Stimulated activated CD4-positive, alpha-beta T cell treated with anti-CD3 and anti-CD28 coated beads, Interleukin-12 subunit alpha, Interleukin-12 subunit beta, amount 100 ng/mL, for 24 hours (primary cell): ENCODE measurements at places on chromosomes 5 and 9.

GRCh38 chr5:148864113-148864841 is 37.9 kb downstream of the ADRB2 start:
- no peak for DNase-seq

DNA sequence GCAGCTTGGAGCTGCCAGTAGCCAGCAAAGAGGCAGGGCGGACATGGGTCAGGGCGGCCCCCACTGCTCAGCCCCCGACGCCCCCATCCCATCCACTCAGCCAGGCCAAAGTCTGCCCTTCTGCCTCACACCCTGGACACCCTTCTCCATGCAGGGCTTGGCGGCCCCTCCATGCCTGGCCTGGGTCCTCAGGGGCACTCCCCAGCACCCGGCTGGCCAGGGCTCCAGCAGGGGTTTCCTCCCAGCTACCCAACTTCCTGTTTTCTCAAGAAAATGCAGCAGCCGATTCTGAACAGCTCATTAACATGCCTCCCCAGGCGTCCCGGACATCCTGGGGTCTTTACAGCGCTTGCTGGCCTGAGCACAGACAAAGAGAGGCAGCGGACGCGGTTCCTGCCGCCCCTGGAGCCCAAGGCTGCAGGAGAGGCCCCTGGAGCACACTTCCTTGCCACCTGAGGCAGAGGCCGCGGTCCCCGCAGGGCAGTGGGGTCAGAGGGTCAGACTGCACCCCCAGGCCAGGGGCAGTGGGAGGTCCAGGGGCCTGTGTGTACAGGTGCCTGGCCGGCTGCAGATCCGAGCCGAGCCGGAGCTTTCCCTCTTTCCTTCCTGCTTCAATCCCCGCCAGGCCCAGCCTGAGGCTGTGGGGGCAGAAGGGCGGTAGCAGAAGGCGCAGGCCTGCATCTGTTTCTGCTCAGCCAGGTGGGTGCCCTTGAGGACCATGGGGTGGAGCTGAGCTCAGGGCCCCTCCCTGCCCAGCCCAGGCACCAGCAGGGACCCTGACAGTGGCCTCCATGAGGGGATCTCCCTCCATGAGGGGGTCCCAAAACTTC is 18.7 kb upstream of the NRARP start:
- DNase-seq = no peak

- no peak for DNase-seq
Measured at GRCh38 chr5:75340714-75341478, 3.9 kb downstream of the HMGCR start.

DNA sequence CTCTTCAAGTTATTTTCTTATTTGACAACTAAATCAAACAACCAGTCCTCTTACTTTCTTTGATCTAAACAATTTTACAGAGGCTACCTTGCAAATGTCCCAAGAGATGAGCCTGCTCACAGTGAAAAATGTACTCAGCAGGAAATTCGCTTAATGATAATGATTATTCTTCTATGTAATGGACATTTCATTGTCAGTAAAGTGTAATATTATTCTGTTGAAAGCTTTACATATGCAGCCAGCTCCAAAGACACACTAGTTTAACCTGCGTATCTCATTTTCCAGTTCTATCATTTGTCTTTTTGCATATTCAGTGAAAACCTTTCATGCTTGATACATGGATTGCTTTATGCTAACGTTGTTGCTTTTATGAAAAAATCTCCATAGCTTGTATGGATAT is 758.7 kb upstream of the ZNF608 start:
- no peak for DNase-seq

DNA sequence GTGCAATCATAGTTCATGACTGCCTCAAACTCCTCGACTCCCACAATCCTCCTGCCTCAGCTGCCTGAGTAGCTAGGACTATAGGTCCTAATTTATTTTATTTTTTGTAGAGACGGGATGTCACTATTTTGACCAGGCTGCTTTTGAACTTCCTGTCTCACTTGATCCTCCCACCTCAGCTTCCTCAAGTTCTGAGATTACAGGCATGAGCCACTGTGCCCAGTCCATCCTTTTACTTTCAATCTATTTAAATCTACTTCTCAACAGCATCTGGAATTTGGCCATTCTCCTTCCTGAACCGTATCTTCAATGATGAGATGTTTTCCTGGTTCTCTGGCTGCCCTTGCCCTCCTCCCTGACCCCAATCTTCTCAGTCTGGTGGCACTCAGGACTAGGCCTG is 12.2 kb upstream of the GRIN1 start:
- DNase-seq = no peak

DNA sequence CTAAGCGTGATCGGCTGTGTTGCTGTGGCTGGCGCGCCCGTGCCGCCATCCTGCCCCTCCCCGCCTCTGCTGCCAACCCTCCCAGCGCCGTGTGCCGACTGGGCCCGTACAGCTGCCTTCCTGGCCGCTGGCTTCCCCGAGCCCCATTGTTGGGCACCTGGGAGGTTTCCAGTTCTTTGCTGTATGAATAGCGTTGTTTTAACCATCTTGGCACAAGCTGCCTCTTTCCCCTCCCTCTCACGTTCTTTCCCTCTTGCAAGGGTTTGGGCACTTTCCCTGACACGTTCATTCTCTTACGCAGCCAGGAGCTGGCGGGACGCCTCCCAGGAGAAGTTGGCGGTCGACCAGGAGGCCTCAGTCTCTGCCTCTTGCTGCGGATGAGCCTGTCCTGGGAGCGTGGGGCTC is 43.1 kb upstream of the RXRA start:
- no peak for DNase-seq

GRCh38 chr5:1137567-1138444 is 25.9 kb upstream of the SLC12A7 start:
- no peak for DNase-seq

DNA sequence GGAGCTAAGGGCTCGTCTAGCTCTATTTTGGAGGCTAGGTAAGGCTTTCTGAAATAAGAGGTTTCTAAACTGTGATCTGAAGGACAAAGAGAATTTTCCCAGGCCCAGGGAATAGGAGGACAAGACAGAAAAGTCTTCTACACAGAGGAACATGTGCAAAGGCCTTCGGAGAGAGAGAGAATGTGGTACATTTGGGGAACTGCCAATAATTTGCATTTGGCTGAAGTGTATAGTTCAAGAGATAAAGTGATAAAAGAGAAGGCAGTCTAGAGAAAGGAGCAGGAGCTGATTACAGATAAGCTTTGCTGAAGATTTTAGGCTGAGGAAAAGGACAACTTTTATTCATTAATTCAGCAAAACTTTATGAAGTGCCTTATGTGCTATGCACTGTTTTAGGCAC is 214.4 kb upstream of the ELL2 start:
- no peak for DNase-seq

DNA sequence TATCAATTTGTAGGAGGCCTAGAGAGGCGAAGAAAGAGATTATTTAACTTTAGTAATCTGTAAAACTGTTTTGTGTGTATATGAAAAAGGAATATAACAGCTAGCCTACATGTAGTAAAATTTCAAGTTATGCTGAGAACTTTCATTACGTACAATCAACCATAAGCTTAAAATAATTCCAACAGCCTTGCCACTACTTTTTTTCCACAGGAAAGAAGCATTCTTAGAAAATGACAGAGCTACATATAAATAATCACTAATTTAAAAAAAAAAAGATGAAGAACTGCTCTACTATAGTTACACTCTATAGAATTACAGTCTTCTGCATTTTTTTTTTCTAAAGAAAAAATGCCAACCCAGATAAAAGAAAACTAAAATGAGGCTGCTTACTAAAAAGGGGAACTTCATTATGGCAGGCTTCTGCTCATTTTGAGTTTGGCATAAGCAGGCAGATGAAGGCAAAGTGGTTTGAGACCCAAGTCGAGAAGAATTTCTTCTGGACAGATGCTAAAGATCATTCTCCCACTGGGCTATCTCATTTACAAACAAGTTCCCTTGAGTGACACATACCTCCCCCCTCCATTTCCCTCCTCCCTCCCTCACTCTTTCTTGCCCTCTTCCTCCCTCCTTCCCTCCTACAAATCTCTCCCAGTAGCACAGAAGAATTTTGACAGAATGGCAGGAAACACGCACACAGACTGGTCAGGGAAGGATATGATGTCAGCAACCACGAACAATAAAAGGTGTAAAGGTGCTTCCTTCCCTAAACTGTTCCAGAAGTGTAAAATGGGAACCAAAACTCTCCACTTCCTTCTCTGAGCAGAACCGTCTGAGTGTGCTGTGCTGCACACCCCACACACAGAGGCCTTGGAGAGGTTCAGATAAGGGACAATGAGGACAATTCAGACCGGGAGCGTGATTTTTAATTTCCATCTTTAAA is 56.1 kb downstream of the MEF2C start:
- DNase-seq = no peak

DNA sequence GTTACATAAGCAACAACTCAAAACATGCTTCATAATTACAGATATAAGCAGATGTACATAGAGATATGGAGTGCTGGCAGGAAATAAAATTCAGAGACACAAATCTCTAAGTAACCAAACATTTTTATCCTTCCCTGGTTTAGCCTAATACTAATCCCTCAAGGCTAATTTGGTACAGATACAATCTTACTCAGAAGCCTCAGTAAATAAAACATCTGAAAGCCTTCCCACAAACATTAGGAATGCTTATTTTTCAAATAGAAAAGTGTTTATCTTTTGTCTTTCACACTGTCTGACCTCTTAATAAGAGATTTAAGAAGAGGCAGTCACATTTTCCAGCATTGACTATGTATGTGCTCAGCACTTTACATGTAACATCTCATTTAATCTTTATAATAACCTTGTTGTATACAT is 399.4 kb downstream of the ARRDC3 start:
- DNase-seq = no peak

DNA sequence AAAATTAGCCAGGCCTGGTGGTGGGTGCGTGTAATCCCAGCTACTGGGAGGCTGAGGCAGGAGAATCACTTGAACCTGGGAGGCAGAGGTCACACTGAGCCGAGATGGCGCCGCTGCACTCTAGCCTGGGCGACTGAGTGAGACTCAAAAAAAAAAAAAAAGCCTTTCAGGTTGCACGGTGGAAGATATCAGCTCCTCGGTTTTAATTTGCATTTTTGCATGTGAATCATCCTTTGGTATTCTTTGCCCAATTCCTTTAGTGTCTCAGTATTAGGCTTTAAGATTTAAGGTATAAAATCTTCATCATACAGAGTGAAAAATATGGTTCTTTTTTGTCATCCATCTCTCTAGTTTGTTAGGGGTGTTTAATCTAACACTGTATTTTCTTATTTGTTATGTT is 173.6 kb upstream of the S1PR3 start:
- DNase-seq = no peak

GRCh38 chr5:141630570-141631140 is 6.0 kb downstream of the HDAC3 start:
- DNase-seq = no peak

DNA sequence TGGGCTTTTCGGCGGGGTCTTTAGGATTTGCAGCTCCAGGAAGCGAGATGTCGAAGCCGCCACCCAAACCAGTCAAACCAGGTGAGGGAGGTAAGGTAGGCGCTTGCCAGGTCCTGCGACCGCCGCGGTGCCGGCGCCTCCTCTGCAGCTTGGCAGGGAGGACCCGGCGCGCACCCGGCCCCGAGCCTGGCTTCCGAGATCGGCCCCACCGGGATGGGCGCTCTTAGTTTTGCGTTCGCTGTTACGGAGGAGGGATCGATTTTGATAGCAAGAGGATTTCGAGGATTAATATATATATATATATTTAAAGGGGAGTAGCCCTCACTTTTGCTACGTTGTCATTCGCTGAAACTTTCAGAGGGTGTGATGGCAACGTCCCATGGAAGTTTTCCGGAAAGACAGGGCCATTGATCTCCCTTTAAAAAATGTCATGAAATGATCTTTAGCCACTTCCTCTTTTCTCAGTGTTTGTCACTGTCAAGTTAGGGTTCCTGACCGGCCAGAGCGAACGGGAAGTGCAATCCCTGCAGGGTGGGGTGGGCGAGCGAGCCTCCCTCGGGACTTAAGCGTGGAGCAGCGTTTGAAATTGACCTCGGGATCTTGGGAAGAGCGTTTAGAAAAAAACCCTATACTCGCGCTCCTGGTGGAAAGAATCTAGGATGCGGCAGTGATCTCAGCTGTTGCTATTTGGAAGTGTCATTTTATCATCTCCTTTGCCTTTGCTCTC is 495 bp downstream of the OSTF1 start:
- no peak for DNase-seq
